NCI-H2107 (cell line): ENCODE measurements at places on chromosomes 3 and 15.
A peak's percentile ranks its signal among the peaks of the same experiment; 100 is the strongest.

DNA sequence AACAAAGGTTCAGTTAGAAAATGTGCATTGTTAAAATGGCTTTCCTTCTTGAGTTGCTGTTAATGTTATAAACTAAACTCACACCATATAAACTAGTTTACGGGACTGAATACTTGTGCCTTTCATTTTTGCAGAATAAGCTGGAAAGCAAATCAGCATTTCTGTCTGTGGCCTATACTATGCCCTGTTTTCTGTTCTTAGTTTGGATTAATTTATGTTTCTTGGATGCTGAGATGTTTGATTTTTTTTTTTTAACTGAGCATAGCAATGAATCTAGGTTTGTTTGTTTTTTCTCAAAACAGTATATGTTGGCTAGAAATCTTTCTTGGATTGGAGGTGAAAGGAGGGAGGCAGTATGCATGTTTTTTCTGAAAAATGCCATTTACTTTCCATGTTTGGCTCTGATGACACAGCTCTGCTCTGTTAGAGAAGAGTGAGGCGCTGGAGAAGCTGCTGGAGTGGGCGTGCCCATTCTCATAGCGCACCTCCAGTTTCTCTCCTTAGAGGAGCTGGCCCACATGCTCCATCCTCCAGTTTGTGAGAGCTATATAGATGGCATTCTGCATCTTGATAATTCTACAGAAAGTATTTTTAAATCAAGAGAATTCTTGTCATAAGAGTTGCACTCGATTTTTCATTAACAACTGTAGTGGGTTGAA, 423.6 kb upstream of the TPM1 start:
- no peak for DNase-seq

- no peak for DNase-seq
Observed at GRCh38 chr3:64399205-64399800, 174.0 kb upstream of the PRICKLE2 start.

GRCh38 chr3:126205717-126206655, 25.6 kb upstream of the ALDH1L1 start:
- no peak for DNase-seq

GRCh38 chr3:31227131-31227562, 305.6 kb upstream of the STT3B start:
- no peak for DNase-seq

DNA sequence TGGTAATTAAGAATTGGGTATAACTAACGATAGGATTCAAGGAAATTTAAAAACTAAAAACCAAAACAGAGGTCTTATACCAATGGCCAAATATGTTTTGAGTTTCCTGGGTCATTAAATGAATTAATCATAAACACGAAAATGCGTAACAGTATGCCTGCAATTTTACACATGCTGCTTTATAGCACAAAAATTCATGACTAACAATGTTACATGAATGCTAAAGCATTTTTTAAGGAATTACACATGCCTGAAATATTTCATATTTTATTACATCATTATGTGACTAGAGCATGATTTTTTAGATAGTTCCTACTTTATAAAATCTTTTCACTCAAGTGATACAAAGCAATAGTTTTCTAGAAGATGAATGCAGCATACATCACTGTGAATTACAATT, 74.7 kb downstream of the ZNF148 start:
- no peak for DNase-seq

GRCh38 chr3:168977716-168978374, 685.7 kb downstream of the MECOM start:
- DNase-seq = no peak

DNA sequence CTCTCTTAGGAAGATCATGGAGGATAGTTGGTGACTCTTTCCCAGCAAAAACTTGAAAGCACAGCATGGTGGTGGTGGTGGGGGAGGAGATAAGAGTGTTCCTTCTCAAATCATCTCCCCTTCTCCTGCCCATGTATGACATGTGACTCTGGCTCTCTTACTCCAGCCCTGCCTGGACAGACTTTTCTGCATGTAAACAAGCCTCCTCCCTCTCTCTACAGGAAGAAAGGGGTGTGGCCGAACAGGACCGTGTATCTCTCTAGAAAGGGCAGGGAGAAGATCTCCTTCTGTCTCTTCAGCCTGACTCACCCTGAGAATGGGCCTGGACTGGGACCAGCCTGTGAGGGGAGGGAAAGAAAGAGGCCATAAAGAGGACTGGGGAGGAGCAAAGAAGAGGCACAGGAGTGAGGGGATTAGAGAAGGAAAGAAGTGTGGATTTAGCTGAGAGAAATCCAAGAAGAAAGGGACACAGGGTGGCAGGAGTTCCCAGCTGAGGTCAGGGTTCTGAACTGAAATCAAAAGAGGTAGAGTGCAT, 1.5 kb downstream of the CELF6 start:
- no peak for DNase-seq

GRCh38 chr15:42819786-42820185, 82.9 kb upstream of the CDAN1 start:
- DNase-seq = no peak

GRCh38 chr3:39457361-39457760, 10.1 kb upstream of the MOBP start:
- no peak for DNase-seq

GRCh38 chr3:57787867-57788623, 31.9 kb downstream of the SLMAP start:
- no peak for DNase-seq

DNA sequence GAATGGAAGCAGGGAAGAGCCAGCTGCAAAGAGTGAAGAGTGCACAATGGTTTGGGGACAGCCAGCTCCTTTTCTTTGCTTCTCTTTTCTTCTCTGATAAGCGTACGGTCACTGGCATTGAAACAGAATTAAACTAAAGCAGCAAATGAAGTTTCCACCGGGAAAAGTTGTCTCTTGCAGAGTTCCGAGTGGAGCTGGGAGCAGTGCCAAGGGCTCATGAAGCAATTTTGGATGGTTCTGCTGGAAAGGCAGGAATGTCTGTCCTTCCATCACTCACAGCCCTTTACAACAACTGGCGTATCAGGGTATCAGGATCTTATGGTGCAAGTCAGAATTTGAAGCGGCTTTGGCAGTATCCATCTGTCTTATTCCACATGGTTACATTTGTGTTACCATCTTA, 1042.9 kb downstream of the NTRK3 start:
- DNase-seq = no peak

GRCh38 chr3:28328188-28329151, 20.1 kb upstream of the ZCWPW2 start:
- no peak for DNase-seq

- DNase-seq = no peak
Observed at GRCh38 chr15:94327356-94327936, 96.1 kb downstream of the MCTP2 start.

- no peak for DNase-seq
Observed at GRCh38 chr15:58999694-59000093, 12.2 kb downstream of the RNF111 start.

GRCh38 chr3:127089486-127090145, 103.3 kb upstream of the PRR23E start:
- no peak for DNase-seq

- no peak for DNase-seq
Observed at GRCh38 chr15:52370010-52370409, 74.4 kb upstream of the MYO5C start.

DNA sequence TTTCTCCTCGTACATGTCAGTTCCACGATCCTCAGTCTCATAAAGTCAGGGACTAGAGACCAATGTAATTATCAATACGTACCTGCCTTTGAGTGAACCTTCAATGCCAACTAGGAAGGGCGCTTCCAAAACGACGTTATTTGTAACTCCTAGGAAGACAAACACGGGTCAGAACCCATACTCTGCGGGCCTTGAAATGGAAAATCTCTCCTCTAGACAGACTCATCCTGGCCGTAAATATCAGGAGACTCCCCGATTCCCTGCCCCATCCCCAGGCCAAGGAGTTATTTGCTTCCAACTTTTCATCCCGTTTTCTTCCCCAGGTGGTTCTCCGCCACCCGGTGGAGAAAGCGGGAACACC, 578 bp downstream of the OIP5 start:
- no peak for DNase-seq

- DNase-seq = no peak
Observed at GRCh38 chr3:196501316-196502044, 2.1 kb downstream of the RNF168 start.

DNA sequence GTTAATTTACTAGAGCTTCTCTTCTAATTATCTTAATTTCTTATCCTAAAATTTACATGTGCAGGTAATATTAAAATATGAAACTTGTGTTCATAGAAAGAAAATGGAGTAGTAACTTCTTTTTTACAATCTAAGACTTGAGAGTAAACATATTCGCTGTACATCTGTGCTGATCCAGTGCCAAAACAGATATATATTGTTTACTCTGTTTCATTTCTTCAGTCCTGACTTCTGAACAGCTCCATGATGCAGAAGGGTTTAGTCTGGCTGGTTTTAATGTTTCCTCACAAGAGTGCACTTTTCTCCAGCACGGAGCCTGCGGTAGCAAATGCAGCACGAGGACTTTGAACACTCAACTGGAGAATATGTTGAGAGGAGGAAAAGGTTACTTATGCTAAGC, 306.8 kb downstream of the EPHA3 start:
- DNase-seq = no peak

DNA sequence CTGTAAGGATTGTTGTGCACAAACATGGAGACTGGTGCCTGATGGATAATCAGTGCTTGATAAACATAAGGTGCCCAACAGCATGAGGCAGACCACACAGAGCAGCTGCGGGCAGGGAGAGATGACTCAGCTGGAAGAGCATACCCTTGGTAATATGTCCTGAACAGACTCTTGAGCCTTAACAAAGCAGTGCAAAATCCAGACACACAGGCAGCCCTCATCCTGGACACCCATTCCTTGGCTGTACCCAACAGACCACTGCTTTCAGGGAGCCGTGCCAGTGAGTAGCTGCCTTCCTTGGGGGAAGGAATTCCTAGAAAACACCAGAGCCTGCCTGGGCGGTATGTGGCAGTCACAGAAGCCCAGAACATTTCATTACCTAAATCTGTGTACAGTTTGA, 156.2 kb downstream of the CLSTN2 start:
- no peak for DNase-seq

GRCh38 chr15:37764733-37765191, 169.7 kb upstream of the TMCO5A start:
- no peak for DNase-seq

GRCh38 chr3:71384388-71384787, 199.1 kb downstream of the FOXP1 start:
- no peak for DNase-seq

DNA sequence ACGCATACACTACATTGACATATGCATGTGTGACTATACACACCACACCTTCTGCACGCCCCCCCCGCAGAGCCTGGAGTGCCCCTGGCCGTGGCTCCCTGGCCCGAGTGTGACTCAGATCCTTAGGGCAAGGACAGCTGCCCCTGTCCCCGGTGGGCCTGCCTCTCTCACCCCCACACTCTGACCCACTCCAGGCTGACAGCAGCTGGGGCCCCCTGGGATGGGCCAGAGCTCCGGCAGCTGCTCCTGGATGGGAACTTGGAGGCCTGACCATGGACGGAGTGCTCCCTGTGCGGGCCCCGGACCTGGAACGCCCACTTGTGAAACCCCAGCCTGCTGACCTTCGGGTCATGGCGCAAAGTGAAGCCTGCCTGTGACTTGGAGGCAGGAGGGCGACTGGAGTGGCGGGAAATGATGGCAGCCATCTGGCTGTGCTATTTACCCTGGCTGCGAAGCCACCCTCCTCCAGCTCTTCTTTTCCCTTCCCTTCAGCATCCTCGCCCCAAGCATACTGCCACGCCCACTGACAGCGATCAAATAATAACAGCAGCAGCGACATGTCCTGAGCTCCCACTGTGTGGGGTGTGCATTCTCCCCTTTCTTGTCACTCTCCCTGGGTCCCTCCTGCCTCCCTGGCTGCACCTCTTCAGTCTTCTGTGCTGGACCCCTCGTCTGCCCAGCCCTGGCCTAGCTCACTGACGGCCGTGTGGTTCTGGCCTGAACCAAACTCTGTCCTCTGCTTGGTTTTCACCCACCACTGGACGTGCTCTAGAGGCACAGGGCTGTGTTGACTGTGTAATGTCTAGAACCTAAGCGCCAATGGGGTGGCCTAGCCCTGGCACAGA, 90.7 kb upstream of the MEF2A start:
- no peak for DNase-seq

GRCh38 chr3:88369337-88369736, 219.6 kb downstream of the C3orf38 start:
- DNase-seq = no peak

GRCh38 chr3:181288145-181288544, 298.6 kb upstream of the DNAJC19 start:
- peak; percentile 40 for DNase-seq

GRCh38 chr15:67143646-67144045, 78.2 kb downstream of the SMAD3 start:
- DNase-seq = no peak

DNA sequence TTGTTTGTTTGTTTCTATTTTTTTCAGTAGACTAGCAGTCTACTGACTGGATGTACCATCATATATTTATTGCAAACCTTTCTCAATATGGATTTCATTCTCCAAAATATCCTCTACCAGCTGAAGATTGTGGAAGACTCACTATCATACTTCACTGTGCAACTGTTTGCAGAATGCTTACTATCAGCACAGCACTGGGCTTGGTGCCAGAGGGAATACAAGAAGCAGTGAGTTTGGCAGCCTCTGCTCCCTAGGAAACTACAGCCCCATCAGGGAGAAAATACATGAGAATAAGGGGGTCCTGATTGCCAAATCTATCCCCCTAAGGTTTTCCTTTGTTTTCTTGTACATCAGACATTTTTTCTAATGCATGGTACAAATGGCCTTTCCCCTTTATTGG, 27.5 kb downstream of the AQP9 start:
- no peak for DNase-seq

- peak; percentile 24 for DNase-seq
Observed at GRCh38 chr3:13332158-13332557, 88.0 kb downstream of the NUP210 start.

DNA sequence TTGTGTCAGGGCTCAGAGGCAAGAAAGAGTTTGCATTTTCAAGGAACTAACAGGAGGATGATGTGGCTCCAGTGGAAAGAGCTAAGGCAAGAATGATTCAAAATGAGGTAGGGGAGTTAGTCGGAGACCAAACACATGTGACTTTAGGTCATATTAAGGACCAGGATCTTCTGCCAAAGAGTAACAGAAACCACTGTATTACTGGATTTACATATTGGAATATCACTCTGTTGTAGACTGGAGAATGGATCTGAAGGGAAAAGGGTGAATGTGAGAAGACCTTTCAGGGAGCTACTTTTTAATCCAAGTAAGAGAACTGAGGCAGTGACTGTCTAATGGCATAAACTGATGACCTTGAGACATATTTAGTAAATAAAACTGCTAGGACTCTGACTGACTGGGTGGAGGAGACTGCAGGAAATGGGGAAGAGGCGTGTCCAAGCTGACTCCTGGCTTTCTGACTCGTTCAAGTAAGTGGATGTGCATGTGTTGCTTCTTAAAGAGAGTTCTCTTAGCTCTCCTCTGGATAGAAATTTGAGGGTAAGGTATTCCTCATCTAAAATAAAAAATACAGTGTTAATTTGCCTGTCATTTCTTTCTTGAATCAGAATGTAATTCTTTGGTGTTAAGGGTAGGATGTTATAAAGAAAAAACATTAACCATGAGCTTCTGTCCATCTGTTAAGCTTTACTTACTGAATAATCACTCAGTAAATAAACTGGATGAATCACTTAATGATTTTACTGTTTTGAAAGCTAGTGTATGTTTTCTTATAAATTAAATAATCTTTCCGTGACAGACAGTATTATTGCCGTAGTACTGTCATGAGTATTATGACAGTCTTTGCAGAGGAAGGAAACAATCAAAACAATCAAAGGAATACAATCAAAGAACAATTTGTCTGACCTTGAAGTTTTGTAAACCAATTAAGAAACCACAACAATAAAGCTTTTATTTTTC, 58.3 kb upstream of the CFAP20DC start:
- no peak for DNase-seq

- DNase-seq = no peak
Observed at GRCh38 chr3:184485241-184485640, 76.3 kb upstream of the EPHB3 start.
